ENCODE measurements at places on chromosomes 11 and 22. TPM values are rescaled to one million over a fixed set of nuclear protein-coding genes. Genes with fewer than 3 reads are reported as not detected.

Gene CECR2
- total RNA-seq: 2.3 TPM

Gene MUC6
- not detected for total RNA-seq

Gene B3GAT3
- 17.9 TPM for total RNA-seq

Gene CWC15
- 83.9 TPM for total RNA-seq

Gene ARHGEF17
- total RNA-seq: 6.0 TPM

GRCh38 chr22:31556627-31557203 lies 60.4 kb downstream of the SFI1 start:
- DNase-seq: no peak

DNA sequence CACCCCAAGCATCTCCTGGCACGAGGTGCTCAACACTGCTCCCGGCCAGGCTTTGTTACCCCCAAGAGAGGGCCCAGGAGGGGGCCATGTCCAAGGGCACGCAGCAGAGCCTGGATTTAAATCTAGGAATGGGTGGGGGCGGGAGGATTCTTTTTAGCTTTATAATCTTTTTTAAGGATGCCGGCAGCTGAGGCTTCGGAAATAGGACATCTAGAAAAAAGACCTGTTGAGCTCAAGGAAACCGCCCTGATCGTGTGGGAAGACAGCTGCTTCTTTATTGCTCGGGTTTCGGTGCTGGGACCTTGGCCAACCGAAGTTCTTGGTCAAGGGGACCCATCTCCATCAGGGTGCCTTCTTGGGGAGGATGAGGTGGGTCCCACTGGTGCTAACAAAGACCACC lies 317.9 kb downstream of the CTTN start:
- no peak for DNase-seq

GRCh38 chr22:27420817-27421361 lies 380.7 kb downstream of the MN1 start:
- peak; percentile 97 for DNase-seq

GRCh38 chr11:43071338-43071737 lies 240.5 kb upstream of the API5 start:
- no peak for DNase-seq

GRCh38 chr22:28869736-28870135 lies 13.6 kb upstream of the ZNRF3 start:
- DNase-seq: no peak

- no peak for DNase-seq
Measured at GRCh38 chr11:17600316-17601255, 53.5 kb downstream of the OTOG start.

DNA sequence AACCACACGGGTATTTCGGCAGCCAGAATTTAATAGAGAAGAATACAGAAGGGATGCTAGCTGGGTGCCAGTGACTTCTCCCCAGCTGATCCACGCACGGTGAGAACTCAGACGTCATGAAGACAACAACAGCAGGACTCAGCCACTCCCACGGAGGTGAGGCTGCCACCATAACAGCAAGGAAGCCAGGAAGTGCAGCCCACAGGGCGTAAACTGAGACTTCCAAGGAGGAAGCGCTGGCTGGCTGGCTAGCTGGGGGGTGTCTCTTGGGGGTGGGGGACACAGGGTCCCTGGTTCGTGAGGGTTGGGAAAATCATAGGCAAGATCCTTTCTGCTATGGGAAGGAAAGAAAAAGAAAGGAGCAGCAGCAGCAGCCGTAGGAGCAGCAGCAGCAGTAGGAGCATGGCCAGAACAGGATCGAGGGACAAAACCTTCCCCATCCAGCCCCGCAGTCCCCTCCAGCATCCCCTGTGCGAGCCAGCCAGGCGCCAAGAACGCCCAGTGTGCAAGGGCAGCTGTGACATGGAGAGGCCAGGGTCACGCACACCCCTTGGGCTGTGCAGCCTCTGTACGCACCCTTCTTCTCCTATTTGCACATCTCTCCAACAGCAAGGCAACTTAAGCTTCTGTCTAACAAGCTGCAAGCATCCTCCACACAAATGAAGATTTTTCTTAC lies 49.6 kb upstream of the SHANK2 start:
- DNase-seq: no peak

DNA sequence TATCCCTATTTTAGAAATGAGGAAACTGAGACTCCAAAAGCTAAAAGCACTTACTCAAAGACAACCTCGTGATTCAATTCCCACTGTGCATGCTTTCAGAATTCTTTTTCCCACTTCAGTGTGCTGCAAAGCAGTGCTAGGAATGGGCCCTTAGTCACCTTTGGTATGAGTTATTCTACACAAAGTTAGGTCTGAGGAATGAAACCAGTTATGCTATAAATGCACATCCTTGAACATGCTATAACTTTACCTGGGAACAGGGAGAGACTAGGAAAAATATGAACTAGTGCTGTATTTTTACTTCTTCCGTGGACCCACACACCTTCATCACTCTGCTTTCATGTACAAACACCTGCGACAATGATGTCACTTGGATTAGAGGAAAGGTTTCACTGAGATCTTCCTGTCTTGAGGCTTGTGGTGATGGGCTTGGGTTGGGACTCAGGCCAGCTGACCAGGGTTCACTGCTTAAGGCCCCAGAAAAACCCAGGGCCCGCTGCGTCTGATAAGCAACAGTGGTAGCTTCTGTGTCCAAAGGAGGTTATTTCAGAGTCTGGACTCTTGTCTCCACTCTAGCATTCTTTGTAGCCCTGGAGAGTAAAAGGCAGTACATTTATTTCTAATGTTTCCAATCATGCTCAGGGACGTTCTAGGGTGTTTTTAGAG lies 81.6 kb downstream of the ZC3H12C start:
- no peak for DNase-seq

DNA sequence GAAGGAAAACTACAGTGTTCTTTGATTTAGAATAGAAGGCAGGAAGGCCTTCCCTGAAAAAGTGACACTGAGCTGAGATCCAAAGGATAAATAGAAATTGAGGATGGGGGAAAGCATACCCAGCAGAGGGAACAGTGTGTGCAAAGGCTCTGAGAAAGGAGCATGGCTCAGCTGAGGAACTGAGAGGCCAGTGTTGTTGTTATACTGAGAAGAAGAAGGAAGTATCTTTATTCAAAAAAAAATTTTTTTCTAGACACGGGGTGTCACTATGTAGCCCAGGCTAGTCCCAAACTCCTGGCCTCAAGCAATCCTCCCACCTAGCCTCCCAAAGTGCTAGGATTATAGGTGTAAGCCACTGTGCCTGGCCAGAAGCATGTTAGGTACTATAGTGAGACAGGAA lies 3.5 kb upstream of the PIK3C2A start:
- no peak for DNase-seq

DNA sequence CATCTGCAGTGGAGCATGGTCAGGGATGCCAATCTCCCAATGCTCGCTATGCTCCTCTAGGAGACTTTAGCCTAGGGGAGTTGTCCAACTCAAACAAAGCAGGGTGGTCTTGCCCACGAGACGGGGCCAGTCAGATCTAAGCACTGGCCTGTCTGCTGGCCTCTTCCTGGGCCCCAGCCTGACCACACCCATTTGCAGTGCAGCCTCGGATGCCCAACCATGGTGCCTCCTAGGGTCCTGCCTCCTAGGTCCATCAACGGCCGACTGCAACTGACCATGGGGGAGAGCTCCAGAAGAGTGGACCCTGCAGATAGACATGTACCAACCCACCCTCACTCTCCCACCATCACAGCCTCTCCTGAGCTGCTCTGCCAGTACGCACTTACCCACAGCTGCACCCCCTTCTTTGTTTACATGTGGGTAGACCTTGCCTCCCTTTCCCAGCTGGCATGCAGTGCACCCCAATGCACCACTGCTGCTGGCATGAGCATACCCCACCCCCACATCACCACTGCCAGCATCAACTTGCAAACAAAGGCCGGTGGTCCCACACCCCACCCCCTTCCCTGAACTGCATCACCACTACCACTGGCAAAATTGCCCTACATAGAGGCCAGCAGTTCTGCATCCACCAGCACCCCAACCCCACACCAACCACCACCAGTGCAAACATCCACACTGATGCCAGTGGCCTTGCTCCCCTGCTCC lies 27.6 kb upstream of the ARL14EP start:
- DNase-seq: no peak

- no peak for DNase-seq
Measured at GRCh38 chr11:14819596-14819995, 72.4 kb downstream of the CYP2R1 start.
